ENCODE measurements at places on chromosomes 5 and 9.

GRCh38 chr5:10511741-10512640, 51.9 kb upstream of the ANKRD33B start:
- DNase-seq, result no peak

- no peak for DNase-seq
Observed at GRCh38 chr9:135590486-135591079, 29.0 kb downstream of the PAEP start.

DNA sequence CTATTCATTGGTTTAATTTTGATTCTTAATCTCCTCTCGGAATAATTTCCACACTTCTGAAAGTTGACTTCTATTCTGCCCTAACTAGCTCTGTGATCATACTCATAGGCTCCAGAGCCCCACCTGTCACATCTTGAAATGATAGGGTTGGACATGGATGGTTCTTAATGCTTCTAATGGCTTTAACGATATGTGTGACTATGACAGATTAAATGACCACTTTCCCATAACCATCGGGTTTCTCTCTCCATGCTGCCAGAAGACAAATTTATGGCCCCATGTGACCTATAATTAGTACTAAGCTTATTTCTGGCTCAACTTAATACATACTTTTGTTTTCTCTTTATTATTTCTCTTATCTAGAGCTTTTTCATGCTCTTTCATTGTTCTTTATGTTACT, 251.1 kb upstream of the TUT7 start:
- DNase-seq, result no peak

DNA sequence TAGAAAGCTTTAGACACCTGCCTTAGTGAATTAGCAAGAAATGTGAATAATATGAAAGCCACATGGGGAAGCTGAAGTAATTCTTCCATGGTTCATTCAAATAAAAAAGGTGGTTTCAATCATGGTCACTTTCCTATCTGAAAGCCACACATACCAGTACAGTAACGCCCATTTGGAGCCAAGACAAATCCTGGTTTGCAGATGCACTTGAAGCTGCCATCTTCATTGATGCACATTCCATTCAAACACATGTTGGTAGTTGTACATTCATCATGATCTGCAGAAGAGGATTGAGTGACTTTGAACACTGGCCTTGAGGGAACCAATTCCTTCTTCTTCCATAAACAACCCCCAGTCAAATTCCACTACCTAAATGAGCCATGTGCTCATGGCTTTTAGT, 161.5 kb downstream of the FBN2 start:
- no peak for DNase-seq

GRCh38 chr9:37030611-37030939, 3.5 kb downstream of the PAX5 start:
- no peak for DNase-seq

- no peak for DNase-seq
Observed at GRCh38 chr5:160083501-160083900, 35.7 kb downstream of the PWWP2A start.

DNA sequence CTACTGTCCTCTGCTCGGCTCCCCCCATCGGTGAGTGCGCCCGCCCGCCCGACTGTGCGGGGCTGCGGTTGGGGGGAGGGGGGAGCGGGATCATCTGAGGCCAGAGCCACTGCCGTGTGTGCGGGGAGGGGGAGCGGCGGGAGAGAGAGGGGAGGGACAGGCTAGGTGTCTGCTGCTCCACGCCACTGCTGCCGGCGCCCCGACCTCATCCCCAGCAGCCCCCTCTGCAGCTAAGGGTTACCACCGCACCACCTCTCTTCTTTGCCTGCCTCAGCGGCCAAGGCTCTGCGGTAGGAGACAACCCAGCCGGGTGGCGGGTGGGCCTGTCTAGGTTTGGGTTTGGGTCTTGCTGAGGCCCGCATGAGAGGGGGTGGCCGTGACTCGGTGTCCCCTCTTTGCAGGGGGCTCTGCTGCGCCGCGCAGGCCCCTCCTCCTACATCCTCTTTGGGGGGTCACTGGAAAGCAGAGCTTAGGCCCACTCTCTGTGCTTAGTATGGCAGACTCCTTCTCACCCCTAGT, 670 bp upstream of the PURA start:
- no peak for DNase-seq

GRCh38 chr9:4297151-4297785, 2.6 kb downstream of the GLIS3 start:
- no peak for DNase-seq

DNA sequence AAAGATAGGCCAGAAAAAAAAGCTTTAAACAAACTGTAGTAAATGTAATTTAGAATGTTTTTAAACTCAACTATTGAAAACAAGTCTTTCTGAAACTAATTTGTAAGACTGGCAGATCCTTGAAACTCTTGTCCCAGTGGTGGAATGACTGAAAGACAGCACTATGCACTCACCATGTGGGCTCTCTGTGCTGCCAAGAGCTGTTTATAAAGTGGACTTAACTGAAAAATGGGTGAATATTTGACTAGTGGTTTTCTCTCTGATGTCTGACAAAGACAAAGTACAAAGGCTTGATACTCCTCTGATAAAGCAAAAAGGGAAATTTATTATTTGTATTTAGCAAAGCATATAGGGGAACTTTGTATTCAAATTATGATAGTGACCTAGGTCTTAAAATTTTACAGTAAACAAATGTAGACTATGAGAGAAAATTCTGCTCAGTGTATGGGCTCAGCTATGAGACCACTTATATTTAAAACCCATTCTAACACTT, 635.4 kb downstream of the NR2F1-AS1 start:
- DNase-seq, result no peak

- no peak for DNase-seq
Observed at GRCh38 chr5:162657076-162657475, 589.5 kb downstream of the GABRG2 start.

- DNase-seq, result no peak
Observed at GRCh38 chr9:115369322-115369957, 251.5 kb upstream of the TNC start.

GRCh38 chr9:9078301-9078700, 1278.7 kb upstream of the DMAC1 start:
- no peak for DNase-seq

DNA sequence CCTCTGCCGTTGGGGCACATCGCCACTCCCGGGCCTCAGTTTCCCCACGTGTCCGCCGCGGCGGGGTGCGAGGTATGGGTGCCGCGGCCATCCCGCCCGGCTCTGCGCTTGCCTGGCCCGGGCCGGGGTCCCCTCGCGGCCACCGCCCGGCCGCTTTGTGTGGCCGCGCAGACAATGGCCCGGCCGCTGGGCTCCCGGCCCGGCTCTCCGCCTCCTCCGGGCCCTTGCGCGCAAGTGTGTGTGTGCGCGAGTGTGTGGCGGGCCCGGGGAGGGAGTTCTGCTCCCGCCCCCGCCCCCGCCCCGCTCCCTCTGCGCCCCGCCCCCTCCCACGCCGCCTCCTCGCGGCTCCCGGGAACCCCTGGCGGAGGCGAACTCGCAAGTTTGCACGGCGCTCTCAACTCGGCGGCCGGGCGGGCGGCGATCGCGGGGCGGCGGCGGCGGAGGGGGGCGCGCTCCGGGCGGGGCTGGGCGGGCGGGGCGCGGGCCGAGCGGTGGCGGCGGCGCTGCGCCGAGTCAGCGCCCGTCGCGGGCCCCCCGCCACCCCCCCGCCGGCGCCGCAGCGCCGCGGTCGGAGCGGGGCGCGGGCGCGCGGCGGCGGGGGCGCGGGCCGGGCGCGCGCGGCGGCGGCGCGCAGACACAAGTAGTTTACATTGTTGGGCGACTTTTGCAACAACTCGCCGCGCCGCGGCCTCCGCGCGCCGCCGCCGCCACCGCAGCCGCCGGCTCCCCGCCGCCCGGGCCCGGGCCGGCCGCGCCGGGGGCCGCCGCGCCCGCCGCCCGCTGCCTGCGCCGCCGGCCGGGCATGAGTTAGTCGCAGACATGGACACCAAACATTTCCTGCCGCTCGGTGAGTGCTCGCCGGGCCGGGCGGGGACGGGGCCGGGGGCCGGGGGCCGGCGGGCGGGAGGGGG, at the start of gene RXRA:
Gene RXRA (plus strand): TSS at position 643 of the 911 bp plus-strand sequence. CDS start 177 bp downstream, at position 820.
- DNase-seq, result no peak

- no peak for DNase-seq
Observed at GRCh38 chr9:108972186-108972585, 38.0 kb downstream of the ABITRAM start.

DNA sequence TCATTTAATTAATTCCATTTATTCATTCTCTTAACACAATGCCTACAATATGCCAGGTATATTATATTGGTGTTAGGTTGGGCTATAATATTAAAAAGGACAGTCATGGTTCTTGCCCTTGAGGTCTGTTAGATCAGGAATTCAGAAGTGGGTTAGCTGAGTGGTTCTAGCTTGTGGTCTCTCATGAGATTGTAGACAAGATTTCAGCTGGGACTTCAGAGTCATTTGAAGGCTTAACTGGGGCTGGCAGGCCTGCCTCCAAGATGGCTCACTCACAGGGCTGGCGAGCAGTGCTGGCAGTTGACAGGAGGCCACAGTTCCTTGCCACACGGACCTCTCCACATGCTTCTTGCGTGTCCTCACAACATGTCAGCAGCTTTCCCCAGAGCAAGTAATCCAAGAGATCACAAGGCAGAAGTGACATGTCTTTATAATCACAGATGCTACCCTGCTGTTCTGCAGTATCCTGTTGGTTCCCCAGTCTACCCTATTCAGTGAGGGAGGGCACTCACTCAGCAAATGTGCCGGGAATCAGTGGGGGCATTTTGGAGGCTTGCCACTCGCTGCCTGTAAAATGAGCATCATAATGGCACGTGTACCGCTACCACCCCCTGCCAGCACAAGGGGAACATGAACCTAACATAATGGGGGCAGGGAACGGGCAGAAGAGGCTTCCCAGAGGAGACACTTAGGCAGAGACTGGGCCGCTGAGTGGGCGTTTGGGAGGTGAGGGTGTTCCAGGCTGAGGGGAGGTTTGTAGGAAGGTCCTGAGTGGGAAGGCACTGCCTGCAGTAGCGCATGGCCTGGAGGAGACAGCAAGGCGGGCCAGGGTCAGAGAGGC, 70.0 kb downstream of the EXOSC2 start:
- no peak for DNase-seq

DNA sequence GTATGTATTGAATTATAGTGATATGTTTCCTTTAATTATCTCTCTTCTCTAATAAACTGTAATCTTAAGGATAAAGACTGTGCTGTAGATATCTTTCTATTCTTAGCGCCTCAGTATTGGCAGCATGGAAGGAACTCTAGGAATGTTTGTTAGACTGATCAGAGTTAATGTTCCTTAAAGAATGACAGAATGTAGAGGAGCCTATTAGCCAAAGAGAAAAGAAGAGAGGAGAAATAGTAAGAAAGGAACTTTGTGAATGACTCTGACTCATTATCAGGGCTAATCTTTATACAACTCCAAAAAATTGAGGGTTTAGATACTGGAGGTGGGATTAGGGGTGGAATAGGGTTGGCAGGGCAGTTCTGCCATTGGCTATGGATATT, 59.0 kb upstream of the NUDT12 start:
- no peak for DNase-seq

GRCh38 chr9:105062222-105062855, 134.4 kb upstream of the ABCA1 start:
- DNase-seq, result no peak

- DNase-seq, result no peak
Observed at GRCh38 chr5:91103353-91104061, 279.6 kb downstream of the ARRDC3 start.

Data from stimulated activated CD4-positive, alpha-beta T cell treated with anti-CD3 and anti-CD28 coated beads, TNF-alpha, amount 100 ng/mL, for 48 hours (primary cell).